LNCaP clone FGC (cell line): ENCODE measurements at places on chromosomes 5 and 9.

DNA sequence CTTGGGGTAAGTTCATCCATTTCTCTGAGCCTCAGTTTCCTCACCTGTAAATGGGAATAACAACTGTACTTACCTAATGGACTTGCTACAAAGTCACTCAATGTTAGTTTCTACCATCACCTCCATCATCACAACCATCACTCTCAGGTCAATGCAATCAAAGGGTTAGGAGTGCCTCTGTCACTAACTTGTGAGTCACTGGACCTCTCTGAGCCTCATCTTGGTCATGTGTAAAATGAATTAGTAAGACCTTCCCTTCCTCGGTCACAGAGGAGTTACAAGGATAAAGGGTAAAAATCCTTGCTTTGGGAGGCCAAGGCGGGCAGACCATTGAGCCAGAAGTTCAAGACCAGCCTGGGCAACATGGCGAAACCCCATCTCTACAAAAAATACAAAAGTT lies 12.8 kb downstream of the FABP6 start:
- DNase-seq: no peak

GRCh38 chr5:36839489-36840476 lies 36.8 kb upstream of the NIPBL start:
- DNase-seq: no peak

DNA sequence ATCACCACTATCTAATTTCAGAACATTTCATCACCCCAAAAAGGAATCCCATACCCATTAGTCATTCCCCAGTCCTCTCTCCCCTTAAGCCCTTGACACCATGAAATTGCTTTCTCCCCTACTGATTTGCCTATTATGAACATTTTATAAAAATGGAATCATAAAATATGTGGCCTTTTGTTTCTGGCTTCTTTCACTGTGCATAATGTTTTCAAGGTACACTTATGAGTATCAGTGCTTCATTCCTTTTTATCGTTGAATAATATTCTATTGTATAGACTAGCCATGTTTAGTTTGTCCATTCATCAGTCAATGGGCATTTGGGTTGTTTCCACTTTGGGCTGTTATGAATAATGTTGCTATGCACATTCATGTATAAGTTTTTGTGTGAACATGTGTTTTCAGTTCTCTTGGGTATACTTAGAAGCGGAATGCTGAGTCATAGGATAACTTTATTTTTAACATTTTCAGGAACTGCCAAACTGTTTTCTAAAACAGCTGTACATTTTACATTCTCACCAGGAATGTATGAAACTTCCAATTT lies 40.4 kb upstream of the FGF1 start:
- no peak for DNase-seq

DNA sequence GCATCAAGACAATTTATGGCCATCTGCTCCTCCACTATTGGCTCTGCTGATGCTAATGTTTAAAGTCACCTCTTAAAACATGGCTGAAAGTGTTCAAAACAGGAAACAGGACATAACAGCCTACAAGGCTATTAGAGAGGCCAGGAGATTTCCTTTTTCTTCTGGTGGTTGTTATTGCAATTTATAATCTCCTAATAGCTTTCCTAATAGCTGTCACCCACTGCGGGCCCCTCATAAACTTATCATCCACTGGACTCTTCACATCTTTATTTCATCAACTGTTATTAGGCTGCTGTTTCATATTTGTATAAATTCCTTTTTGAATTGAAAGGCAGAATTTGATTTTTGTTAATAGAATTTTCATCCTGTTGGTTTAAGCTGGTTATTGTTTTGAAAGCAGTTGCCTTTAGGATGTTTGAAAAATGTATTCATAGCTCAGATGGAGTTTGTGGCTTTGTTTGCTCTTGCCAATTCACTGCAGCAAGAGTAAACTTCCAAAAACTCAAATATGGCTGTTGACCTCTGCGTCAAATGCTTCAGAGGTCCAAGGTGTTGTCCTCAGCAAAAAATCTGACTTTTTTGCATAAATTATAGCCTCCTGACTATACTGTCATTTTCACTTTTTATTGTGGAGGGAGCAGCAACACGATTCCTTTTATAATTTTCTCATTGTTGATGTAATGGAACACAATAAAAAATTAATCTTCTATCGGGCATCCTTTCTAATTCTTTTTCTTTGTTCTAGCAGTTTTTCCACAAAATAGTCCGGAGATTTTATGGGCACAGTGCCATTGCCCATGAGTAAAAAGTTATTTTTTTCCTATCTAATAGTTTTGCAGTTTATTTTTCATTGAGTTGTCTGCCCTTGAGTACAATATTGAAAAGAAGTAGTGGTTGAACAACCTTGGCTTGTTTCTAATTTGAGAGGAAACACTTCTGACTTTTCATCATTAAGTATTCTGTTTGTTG lies 69.3 kb downstream of the MAT2B start:
- DNase-seq: no peak

DNA sequence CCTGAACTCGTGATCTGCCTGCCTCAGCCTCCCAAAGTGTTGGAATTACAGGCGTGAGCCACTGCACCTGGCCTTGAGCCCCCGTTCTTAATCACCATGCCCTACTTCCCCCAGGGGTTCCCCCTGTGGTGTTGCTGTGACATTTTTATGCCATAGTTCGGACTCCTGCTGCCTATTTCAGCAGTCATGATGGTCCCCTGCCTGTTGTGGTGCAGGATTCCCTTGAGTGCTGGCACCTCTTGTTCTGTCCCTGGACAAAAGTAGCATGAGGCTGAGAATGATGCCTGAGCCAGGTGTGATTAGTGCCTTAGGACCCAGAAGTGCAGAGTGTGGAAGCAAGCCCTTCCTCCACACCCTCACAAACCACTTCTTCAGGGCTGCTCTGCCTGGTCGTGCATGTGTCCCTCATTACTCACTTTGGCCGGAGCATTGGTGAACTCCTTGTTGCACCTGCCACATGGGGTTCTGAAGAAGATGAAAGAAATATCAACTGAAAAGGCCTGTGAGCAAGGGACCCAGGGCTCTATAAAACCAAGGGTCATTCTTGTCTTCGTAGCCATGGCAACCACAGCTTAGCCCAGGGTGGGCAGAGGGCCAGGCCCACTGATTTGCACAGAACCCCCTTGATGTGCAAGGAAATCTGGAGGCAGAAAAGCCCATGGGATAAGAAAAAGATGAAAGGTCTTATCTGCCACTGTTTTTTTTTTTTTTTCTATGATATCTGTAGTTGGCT lies 228.0 kb downstream of the NTRK2 start:
- DNase-seq: no peak

DNA sequence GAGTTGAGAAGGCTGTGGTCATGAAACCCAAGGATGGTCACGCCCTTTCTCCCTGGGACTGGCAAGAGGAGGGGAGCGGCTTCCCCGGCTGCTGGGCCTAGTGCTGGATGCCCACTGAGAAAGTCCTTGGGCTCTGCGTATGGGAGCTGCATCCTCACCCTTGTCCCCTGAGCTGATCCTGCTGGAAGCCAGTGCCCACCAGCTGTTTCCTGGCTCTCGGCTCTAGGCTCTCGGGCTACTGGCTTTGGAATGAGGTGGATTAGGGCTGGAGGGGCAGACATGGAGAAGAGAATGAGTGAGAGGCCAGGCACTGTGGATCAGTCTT lies 149.3 kb upstream of the PPP1R26 start:
- DNase-seq: no peak

- no peak for DNase-seq
These were observed 344.1 kb upstream of the RPS23 start for GRCh38 chr5:82622205-82622604.

GRCh38 chr5:168822745-168823281 lies 243.6 kb upstream of the PANK3 start:
- no peak for DNase-seq
